NCI-H1092 treated with DMSO at 0.1 percent for 48 hours (cell line): ENCODE measurements at places on chromosomes 3 and 15.
A peak's percentile ranks its signal among the peaks of the same experiment; 100 is the strongest.

DNA sequence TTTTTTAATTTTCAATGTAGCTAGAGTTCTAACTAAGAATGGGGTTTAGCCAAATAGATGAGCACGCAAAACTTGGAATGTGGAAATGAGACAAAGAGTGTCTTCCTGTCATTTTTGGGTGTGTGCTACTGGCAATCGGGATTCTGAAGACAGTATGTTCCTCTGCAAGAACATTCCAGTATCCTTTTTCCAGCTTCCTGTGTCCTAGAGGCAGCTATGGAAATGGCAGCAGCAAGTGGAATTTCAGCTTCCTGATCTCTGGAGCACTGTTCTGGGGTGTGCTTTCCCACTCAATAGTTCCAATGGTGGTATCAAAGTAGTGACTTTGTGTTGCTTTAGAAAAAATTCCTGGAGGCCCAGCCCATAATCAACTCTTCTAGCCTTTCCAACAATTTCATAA lies 642.9 kb upstream of the KCNMB2 start:
- no peak for DNase-seq

DNA sequence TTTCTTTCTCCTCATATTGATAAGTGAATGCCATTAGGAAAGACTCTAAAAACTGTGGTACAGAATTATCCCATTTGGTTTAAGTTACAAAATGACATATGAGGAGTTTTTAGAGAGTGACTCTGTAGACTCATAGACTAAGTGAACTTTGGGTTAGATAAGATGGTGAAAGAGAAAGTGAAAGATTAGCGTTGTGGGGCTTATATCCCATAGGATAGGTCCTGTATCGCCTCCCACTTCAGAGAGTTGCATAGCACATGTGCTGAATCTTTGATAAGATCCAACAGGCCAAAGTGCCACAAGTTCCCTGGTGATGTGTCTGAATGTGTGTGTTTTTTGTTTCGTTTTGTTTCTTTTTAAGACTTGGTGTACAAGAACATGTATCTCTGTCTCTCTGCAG lies 666.9 kb downstream of the MECOM start:
- no peak for DNase-seq

- no peak for DNase-seq
Observed at GRCh38 chr3:187939891-187940290, 194.6 kb upstream of the BCL6 start.

- DNase-seq = no peak
Observed at GRCh38 chr3:30142946-30143345, 463.5 kb upstream of the TGFBR2 start.

DNA sequence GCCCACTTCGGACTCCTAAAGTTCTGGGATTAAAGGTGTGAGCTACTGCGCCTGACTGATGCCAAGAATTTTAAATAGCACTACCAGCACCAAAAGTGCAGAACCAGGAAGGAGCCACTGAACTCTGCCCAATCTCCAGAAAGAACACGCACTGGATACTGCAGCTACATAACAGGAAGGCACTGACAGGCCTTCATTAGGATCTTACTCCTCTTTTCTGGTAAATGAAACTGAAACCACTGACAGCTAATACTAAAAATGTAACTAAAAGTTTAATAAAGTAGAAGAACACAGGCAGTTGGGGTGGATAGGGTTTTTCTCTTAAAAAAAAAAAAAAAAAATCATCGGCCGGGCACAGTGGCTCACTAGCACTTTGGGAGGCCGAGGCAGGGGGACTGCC lies 74.1 kb upstream of the CHRM5 start:
- no peak for DNase-seq

DNA sequence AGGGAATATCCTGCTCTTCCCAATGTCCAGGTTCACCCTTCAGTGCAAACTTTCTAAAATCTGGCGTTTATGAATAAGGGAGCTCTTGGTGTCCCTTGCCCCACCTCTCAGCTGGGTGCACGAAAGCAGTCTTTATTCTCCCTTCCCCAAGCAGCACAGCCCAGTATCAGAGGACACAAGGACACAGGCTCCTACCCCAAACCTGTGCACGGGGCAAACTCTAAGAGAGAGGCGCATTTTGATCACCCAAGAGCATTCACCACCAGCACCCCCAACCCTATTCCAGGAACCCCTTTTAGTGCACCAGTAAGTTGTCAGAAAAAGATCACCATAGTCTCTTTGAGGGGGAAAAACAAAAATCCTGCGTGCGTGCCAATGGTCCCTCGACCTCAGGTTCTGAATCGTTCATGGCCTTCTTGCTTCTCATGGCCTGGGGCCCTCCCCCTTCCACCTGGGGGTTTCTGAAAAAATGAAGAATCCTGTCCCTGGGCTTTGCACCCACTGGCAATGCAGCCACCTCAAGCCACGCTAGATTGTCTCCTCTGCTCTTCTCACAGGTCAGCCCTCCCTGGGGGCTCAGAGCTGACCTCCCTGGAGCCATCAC lies 78.9 kb downstream of the FAM174B start:
- DNase-seq = no peak

DNA sequence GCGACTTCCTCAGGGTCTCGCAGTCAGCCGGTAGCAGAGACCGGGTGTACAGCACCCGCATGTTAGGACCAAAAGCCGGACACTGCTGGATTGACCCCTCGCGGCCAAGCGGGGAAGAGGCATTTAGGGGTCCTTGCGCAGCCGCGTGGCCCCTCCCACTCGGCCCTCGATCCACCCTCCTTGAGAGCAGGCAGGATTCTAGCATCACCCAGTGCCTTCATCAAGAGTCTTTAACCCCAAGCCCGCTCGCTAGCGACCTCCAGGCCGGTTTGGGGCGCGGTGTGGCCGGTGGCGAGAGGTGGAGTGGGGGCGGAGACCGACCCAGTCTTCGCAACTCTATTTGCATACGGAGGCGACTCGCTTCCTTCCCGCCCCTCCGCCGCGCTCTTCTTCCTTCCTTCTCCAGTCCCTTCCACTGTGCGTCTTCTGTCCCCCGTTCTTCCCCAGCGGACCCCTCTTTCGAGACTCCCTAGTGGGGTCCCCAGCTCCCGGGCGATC lies at the start of gene ST6GAL1:
Gene ST6GAL1 (plus strand): TSS at position 384 of the 498 bp plus-strand sequence. CDS start 112,178 bp downstream, outside the sequence.
- DNase-seq = no peak

DNA sequence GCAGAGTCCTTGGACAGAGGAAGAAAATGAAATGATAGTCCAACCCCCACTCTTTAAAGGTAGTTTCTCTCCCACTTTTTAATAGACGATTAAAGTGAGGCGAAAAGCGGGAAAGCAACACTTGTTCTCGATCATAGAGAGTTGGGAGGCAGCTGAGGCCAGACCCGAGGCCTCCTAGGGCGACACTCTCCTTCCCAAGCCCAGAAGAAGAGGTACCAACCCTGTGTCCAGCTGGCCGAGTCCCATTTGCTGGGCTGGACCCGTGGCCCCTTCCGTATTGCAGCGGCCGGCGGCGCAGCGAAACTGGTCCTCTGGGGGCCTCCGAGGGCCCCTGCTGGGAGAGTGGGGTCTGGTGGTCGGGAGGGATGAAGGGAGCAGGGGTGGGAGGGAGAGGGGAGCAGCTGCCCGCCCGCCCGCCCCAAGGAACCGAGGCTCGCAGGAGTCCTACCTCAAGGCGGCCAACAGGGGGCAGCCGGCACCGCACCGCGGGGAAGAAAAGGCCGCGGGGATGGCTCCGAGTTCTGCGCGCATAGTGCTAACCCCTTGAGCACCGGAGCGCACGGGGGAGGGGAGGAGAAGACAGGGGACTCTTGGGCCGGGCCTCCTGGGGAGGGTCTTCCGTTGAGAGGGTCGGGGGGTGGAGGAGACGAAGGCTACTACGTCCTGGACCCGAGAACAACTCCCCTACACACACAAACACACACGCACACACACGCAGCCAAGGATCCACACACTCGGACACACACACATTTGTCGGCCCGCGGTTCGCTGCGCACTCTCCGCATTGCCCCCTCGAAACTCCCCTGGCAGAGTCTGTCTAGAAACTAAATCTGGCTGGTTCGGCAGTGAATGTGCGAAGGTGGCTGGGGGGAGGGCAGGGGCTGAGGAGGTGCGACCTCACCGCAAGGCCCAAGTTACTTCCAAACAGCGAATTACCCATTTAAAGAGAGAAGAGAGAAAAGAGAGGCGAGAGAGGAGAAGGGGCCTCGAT lies 2.0 kb downstream of the WNT5A start:
- peak; percentile 54 for DNase-seq

GRCh38 chr15:42456531-42456930 lies 34.4 kb downstream of the ZNF106 start:
- no peak for DNase-seq

DNA sequence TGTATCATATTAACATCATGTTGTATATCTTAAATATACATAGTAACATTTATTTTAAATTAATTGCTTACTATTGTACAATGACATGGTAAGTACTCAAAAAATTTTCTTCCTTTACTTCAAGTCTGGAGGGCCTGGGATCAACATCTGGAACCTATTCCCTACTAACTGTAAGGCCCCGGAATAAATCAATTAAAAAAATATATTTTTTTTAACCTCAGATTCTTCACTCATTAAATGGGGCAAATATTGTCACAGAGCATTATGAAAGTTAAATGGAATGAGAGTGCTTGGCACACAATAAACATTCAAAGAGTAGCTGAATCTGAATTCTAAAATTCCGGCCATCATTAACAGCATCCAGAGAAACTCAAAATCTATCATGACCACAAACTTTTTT lies 16.5 kb downstream of the GSK3B start:
- no peak for DNase-seq

DNA sequence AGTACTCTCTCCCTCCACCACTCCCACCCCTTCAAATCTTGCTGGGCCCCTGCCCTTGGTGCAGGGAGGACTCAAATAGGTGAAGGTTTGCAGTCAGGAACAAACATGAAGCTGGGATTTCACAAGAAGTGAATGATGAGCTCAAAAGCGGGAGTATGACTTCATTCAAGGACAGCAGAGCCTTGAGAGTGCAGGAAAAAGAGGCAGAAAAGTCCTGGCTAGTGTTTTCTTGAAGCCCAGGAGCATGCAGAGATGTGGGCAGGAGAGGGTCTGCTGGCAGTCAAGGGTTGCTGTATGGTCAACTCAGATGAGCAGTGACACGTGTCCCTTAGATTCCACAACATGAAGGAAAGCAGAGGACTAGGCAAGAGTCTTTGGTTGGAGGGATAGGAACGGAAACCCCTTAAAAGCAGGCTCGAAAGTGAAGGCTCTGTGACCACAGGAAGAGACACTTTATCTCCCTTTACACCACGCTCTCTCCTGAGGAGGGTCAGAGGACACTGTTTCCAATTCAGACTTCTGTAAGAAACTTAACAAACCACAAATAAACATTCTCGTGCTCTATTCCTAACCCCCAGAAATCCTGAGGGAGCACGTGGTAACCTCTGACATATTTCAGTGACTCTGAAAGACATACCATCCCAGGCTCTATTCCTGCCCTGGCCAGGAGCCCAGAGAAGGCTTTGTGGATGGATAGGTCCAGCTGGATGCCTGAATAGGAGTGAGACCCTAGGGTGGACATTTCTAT lies 168.0 kb upstream of the NDN start:
- DNase-seq = no peak

DNA sequence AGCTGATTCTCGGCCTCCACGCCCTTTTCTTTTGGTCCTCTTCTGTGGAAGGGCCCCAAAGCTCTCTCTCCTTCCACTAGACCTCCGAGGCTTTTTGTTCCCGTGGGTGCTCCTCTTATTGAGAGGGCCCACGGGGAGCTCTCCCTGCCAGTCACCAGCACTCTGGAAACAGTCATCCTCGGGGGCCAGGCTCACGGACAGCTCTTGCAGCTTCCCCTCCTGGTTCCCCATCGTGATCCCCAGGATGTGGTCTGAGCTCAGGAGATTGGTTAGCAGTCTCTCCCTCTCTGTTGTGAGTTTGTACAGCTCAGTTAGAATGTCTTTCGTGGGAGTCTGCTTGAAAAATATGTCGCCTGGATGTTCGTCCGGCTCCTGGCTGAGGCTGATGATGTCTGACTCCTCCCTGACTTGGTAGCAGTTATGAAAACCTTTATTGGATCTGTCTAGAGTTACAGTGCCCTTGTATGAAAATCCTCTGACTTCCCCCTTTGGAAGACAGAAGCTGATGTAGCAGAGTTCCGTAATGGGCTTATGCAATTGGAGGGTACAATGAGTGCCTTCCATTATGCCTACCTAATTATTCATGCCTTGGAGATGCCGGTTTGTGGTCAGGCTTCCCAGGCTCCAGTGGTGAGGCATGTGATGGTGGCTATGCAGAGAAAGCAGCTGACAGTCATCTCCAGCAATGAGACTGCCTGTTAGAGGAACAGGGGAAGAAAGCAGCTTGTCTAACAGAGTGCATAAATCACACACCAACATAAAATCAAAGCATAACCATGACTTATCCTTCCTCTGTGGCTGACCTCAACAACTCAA lies 40.0 kb downstream of the FMN1 start:
- no peak for DNase-seq

DNA sequence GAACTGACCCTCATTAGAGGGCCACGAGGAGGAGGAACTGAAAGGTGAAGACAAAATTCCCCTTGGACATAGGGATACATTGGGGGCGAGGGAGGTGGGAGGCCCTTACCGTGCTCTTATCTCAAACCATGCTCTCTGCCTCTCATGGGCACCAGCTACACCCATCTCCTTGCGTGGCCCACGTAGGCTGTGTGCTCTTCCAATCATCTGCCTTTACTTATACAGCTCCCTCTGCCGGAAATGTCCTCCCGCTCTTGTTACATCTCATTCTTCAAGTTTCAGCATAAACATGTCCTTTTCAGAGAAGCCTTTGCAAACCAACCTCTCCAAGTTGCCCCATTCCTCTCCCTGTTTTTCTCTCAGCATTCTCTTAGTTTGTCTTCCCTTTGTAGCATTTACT lies 307.8 kb upstream of the PROK2 start:
- no peak for DNase-seq

- DNase-seq = no peak
Observed at GRCh38 chr15:20344601-20345400, 196.8 kb downstream of the GOLGA6L6 start.

DNA sequence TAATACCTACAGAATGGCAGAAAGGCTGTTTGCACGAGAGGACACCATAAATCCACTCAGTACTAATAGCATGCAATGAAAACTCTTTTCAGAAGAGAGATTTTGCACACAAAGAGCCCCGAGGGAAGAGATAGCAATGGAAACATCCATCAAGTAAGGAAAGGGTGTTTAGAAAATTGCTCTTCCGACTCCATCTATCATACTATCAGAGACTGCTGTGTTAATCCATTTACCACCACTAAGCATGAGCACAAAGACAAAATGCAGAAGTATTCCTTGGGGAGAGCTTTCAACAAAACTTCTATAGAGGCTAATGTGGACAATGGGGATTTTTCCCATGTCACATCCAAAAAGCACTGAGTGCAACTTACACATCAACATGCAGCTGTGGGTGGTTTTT lies 72.1 kb upstream of the PLAAT1 start:
- no peak for DNase-seq

- DNase-seq = no peak
Observed at GRCh38 chr3:67517781-67518180, 136.6 kb downstream of the SUCLG2 start.

- no peak for DNase-seq
Observed at GRCh38 chr15:47507221-47507985, 209.9 kb upstream of the SEMA6D start.

- DNase-seq = no peak
Observed at GRCh38 chr3:71258526-71258925, 325.0 kb downstream of the FOXP1 start.

DNA sequence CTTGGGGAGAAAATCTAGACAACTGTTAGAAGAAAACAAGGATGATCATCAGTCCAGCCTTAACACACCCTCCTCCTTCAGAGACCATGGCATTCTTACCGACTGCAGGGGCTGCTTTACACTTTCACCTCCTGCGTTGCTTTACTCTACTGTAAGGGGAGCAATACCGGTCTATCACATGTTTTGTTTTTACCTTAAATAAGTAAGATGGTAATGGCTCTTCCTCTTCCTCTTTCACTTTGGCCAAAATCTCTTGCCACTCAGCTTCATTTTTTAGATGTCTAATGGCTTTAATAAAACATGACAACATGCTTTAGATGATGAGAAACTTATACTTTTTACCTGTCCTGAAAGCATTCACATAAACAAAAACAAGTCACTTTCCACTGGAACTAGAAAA lies 33.4 kb upstream of the STIMATE start:
- DNase-seq = no peak
